Amygdala (tissue), 56 donors: ENCODE measurements at places on chromosomes 12 and 14.

DNA sequence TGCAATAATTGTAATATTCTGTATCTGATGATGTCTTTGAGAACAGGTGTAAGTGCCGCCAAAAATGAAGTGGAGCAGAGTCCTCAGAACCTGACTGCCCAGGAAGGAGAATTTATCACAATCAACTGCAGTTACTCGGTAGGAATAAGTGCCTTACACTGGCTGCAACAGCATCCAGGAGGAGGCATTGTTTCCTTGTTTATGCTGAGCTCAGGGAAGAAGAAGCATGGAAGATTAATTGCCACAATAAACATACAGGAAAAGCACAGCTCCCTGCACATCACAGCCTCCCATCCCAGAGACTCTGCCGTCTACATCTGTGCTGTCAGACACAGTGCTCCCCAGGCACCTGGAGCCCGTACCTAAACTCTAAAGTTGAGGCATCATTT lies 268.7 kb downstream of the DAD1 start:
- DNase-seq = no peak

GRCh38 chr12:65568517-65568916 lies 255.8 kb upstream of the HMGA2 start:
- DNase-seq = no peak

DNA sequence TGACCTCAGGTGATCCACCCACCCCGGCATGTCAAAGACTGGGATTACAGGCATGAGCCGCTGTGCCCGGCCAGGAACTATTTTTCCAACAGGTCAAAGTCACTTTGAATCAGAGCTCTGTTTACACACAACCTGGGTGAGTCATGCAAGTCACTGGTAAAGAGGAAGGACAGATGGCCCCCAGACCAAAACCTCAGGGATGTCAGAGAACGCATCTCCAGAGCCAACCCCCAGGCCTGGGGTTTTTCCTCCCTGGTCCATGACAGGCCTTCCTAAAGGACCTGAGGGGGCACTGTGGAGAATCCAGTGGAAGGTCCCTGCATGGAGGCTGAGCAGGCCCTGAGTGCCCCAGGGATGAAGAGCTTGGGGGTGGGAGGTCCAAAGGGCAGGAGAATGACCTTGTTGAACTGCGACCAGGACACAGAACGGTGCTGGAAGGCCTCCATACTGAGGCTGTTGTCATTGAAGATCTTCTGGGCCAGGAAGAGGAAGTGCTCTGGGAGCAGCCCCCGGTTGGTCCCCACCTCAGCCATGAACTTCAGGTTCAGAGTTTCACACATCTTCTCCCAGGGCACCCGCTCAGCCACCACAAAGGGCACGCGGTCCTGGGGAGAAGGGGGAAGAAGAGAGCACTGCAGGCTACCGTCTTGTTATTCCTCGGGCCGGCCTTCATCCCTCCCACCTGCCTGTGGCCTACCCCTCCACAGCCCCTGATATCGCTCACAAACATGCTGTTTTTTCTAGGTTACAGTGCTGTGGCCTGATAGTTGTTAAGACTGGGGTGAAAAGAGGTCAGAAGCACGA lies 9.1 kb downstream of the STAT6 start:
- no peak for DNase-seq

GRCh38 chr12:109727039-109727723 lies 13.6 kb downstream of the FAM222A start:
- DNase-seq = peak; percentile 34

DNA sequence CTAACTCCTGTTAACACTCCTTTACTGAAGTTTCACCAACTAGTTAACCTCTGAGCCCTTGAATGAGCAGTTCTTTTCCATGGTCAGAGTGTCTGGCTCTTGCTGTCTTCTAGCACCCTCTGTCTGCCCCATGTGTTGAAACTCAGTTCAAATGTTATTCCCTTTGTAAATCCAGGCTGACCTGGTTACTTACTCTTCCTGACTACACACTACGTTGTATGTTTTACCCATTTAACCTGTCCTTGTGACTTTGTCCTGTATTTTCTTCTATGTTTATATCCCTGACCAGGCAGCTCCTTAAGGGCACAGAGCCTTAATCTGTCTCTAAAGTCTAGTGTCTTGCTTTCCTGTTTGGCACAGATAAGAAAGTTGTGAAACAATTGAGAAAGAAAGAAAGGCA lies 389.0 kb upstream of the RPL10L start:
- no peak for DNase-seq

DNA sequence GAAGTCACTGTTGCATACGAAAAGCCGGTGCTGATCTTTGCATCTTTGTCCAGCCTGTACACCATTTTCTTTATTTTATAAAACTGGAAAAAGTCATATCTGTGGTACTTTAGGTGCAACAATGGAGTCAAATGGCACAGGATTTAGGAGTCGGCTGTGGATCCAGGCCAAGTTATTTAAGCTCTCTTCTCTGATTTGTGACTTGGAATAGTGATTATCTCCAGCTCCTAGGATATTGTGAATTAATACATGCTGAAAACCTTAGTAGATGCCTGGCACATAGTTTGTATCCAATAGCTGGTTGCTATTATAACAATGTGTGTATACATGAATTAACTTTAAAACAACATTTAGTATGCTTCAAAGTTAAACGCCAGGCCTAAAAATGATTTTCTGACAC lies 6.2 kb upstream of the CCER1 start:
- no peak for DNase-seq

- DNase-seq = no peak
Observed at GRCh38 chr14:20295067-20295466, 10.7 kb downstream of the TTC5 start.

DNA sequence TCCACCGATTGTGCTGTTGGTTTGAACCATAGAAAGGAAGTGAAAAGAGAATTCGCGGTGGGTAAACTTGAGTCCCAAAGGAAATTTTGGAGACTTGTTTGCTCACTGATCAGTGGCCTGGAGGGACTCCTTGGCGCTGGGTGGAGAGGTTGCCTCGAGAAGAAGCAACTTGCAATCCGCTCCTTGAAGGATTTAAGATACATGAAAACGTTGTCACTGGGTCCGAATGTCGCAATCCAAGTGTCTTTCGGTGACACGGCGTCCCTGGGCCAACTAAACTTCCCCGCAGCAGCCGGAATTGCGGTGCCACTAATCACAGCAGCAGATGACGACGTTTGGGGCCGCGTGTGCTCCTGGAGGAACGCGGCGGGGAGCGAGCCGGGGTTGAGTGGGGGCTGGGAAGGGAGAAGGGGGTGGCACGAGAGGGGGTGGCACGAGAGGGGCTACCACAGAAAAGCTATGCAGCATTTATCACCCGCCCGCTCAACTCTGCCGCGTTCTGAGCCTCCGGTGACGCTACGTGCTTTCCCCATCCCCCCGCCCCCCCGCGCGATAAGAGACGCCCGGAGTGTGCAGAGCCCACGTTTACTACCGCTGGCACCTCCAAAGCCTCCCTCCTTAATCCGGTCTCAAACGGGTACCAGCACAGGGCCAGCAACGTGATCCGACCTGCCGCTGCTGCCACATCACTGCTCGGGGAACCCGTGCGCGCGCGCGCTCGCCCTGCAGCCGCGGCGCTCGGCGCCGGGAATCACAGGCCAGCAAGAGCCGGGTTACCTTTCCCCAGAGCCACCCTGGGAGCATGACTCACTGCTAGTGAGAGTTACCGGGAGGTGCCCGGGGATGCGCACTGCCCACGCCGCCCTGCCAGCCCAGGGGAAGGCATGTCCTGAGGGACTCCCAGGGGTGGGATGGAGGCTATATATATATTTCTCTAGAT lies 833 bp upstream of the BHLHE41 start:
- DNase-seq = peak; percentile 59

- no peak for DNase-seq
Observed at GRCh38 chr14:81555684-81556083, 22.0 kb upstream of the SEL1L start.

- no peak for DNase-seq
Observed at GRCh38 chr12:121634836-121635235, 8.5 kb downstream of the ORAI1 start.

DNA sequence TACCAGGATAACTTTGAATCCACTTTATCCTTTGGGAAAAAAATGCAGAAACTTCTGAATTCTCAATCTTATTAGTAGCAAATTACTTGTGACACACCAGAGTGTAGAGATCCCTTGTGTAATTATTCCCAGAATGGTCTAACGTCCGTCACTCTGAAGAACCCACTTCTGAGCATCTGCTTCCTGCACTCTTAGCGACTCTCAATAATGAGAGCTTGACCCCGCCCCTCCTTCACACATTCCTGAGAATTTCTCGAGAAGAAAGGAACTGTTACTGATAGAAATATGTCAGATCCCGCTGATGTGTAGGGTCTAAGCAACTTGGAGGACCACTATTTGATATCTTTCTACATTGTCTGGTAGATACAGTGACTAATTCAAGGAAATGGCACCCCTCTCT lies 218.3 kb upstream of the PDZRN4 start:
- DNase-seq = no peak

DNA sequence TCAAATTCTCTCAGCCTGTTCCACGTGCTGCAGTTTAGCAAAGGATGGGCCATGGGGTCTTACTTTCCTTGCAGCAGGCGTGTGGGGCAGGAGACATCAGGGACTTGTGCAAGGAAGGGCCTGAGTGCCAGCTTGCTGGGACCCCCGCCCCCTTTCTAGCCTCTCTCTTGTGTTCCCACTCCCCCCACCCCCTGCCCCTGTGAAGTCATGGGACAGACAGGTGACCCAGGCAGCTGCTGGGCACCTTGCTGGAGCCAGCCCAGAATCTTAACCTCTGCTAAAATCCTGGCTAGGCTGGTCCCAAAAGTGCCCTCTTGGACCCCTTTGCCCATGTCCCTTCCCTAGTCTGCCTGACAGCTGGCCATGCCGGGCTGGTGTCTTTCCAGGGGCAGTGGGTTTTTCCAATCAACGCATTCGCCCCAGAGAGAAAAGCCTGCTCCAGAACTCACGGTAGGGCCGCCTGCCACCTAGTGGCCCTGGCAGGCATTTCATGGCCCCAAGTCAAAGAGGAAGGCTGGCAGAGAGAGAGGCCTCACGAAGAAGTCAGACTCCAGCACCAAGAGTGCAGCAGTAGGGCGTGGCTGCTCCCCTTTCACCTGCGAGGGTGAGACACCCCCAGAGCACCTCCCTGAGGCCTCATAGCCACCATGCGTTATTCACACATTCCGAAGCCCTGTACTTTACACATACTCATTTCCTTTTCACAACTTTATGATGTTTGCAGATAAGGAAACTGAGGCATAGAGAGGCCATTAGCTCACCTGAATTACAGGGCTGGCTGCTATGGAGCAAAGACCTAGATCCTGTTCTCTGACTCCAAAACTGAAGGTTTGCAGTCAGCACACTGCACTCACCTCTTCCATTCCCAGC lies 67.4 kb downstream of the LGMN start:
- peak; percentile 34 for DNase-seq

DNA sequence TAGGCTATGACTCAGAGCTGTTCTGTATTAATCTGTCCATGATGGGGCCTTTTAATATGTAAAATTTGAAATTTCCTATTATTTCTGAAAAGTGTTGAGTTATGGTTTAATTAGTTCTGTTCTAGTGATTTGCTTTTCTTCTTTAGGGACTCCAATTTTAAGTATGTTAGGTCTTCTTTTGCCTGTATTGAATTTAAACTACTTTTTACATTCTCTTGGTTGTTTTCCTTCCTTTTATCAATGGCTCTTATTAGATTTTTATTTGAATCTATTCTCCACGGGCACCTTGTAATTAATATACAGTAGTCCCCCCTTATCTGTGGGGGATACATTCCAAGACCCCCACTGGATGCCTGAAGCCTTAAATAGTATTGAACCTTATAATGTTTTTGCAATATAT lies 46.4 kb downstream of the DDHD1 start:
- no peak for DNase-seq

GRCh38 chr12:94925206-94925605 lies 78.3 kb downstream of the NDUFA12 start:
- no peak for DNase-seq

DNA sequence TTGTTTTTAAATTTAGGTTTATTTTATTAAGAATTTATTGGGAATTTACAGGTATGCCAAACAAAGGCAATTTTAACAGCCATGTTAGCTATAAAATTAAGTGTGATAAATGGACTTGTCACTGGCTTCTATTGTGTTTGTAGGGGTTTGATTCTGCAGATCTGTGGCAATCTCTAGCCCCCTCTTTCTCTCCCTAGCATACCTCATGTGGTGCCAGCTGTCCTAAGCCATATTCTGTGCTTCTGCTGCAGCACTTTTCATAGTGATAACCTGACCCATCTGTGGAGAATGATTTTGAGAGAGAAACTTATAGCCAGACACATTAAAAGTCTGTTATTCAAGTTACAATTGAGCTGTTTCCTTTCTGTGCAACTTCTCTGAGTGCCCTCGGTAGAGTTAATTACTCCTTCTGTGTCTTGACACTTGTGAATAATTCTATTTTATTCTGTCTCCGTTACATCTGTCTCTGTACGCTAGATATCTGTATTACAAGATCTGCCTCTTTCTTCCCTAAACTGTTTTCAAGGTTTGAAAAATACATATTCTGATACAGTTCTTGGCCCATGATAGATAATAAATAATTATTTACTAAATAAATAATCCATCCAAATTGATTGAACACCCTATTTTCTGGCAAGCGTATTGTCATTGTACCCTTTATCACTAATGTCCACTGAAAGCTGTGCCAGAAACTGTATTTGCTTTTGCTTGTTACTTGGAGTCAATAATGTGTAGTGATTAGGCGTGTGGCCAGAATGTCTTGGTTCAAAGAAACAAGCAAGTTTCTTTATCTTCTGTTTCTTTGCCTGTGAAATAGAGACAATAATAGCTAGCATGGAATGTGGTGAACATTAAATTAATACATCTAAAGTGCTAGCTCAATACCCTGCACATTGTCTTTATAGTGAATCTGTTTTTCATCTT lies 40.0 kb downstream of the FRS2 start:
- DNase-seq = no peak

GRCh38 chr14:43165651-43166050 lies 1341.4 kb downstream of the FSCB start:
- DNase-seq = no peak

DNA sequence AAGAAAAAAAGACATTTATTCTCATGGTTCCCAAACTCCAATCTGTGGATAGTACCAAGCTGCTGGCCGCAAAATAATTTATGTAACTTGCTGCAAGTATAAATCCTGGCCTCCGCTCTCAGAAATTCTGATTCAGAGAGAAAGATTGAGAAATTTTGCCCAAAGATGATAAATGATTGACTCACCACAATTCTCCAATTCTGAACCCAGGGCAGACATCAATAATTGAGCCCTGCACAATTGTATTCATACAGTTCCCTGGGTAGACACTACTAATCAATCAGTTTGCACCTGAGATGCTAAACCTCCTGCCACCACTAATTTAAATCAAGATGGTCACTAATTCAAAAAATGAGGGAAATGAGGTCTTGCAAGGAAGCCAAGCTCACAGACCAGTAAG lies 38.2 kb downstream of the TRPV4 start:
- DNase-seq = no peak
